ENCODE measurements at places on chromosomes 4 and X.

DNA sequence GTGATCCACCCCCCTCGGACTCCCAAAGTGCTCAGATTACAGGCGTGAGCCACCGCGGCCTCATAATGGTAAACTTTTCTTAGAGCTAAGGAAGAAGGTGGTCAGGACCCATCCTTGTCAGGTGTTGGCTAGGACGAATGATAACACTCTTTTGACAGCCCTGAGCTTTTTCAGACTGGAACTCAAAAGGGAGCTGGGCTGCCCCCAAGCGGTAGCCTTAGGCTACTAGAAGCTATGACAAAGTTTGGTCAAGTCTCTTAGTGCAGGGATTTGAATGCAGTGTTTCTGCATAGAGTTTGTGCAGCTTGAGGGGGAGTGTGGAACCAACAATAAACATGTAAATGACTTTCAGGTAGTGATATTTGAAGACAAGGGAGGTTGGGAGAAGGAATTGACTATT lies 11.8 kb upstream of the HSD17B10 start:
- DNase-seq: no peak

DNA sequence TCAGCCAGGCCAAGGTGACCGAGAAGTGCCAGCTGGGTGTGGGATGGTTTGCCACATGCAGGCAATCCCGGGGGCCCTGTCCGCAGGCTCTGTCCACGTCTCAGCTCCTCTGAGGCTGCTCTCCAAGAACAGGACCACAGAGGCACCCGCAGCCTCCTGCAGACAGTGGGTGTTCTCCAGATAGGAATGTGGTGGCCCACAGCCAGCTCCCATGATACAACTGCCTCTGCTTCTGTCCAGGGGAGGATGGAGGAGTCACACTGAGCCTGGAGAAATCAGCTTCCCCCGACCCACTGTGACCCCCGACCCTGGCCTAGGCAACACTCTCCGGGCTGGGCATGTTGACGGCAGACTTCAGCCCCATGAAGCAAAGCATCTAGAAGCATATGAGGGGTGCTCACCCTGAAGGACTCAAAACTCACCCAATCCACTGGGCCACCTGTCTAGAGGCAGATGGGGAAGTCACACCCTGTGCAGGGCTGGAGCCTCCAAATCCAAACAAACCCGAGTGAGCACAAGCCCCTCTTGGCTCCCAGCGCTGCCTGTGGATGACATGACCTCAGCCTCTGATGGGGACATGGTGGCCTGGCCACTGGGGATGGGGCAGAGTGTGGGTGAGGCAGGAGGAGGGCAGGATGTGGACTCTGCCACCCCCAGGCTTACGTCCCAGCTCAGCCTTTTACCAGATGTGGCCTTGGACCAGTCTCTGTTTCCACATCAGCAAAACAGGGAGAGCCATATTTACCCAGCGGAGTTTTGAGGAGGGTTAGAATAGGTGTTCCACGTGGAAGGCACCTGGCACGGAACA lies 102.3 kb downstream of the PSAPL1 start:
- no peak for DNase-seq

- no peak for DNase-seq
Measured at GRCh38 chr4:89800527-89801103, 36.3 kb downstream of the SNCA start.

- DNase-seq: no peak
Measured at GRCh38 chr4:101155368-101155767, 192.0 kb downstream of the PPP3CA start.

GRCh38 chrX:68098431-68098830 lies 334.9 kb downstream of the OPHN1 start:
- no peak for DNase-seq

GRCh38 chrX:69127466-69127865 lies 37.8 kb downstream of the PJA1 start:
- no peak for DNase-seq

DNA sequence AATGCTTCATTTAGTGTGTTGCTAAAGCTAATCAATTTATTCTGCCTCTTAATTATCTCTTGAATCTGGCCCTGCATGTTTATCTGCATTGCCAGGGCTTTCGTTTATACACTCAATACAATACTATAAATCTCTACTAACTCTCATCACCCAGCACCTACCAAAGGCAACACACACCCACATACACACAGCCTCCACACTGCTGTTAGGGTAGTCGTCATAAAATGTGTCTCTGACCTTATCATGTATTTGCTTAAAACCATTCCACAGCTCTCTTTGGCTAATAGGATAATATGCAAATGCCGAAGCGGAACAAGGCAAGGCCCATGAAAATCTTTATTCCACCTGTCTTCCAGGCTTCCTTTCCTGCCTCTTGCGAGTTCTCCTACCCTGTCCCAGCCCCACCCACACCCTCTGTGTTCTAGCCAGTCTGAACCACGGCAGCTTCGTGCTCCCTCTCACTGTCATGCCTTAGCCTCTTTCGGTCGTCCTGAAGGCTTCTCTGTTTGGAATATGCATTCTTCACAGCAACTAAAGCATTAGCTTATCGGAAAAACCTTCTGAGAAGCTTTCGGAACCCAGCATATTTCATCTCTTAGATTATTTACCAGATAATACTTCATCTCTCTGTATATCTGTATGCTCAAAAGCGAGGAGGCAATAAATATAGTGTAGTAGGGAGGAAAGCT lies 333.5 kb downstream of the TENM3 start:
- no peak for DNase-seq

GRCh38 chr4:119011607-119011988 lies 122.9 kb downstream of the SYNPO2 start:
- no peak for DNase-seq

- DNase-seq: no peak
Measured at GRCh38 chrX:40303256-40304077, 205.7 kb upstream of the BCOR start.

DNA sequence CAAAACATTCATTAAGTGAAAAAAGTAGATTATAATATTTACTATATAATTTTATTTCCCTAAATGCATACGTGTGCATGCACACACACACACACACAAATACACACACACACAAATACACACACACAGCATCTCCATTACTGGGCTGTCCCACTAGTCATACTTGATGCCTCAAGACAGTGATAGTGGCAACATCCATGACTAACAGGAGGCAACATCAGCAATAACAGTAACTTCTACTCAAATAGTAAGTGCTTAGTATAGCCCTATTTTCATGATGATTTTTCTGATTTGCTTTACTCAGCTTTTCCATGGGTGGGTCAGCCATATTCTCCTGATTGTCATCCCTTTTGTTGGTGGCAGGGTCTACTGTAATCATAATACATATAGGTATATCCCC lies 325.9 kb upstream of the TEX13C start:
- no peak for DNase-seq

GRCh38 chrX:98523521-98523920 lies 1639.8 kb downstream of the RPA4 start:
- DNase-seq: no peak

- DNase-seq: no peak
Measured at GRCh38 chrX:102154900-102155805, 624 bp downstream of the BEX5 start.

GRCh38 chr4:117327491-117327890 lies 242.1 kb upstream of the TRAM1L1 start:
- DNase-seq: no peak

GRCh38 chrX:24603191-24603590 lies 44.0 kb downstream of the PCYT1B start:
- DNase-seq: no peak

DNA sequence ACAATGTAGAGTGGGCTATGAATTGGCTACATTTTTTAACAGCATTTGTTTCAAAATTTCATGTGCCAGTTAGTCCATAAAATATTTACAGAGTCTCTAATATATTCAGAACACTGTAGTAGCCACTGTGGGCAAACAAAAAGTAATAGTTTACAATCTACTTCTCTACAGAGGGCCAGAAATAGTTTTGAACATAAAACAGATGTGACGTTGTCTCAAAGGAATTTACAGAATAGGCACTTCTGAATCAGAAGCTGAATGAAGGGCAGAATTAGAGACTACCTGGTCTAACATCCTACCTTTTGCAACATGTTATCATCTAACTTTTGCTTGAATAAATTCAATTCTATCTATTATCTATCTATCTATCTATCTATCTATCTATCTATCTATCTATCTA lies 811.9 kb upstream of the EPHA5 start:
- DNase-seq: no peak

DNA sequence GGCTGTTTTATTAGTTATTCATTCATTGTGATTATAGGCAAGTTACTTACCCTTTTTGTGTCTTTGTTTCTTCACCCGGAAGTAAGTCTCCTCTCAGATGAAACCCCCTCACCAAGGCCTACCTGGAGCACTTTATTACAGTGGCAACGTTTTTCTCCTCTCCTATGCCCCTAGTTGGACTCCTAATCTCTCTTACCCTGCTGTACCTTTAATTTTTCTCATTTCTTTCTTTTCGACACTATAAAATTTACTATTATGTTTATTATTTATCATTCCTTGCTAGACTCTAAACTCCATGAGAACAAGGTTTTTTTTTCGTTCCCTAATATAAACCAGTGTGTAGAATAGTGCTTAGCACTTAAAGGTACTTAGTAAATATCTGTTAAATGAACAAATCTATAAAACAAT lies 17.5 kb downstream of the STAP1 start:
- DNase-seq: no peak

DNA sequence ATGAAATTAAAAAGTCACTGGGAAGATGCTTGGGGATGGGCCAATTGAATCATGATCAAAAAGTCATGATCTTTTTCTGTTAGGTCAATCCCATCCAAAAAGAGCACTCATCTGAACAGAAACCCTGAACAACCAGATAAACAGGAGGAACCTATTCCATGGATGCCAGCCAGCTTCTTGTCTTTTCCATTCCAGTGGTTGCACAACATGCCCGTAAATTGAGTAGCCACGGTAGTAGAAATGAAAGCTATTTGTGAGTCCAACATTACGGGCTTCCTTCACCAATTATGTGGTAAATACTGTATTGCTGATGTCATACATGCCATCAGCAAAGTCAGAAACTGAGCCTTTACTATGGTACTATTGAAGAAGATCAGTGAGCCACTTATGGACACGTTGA lies 982.4 kb upstream of the HS3ST1 start:
- DNase-seq: no peak

DNA sequence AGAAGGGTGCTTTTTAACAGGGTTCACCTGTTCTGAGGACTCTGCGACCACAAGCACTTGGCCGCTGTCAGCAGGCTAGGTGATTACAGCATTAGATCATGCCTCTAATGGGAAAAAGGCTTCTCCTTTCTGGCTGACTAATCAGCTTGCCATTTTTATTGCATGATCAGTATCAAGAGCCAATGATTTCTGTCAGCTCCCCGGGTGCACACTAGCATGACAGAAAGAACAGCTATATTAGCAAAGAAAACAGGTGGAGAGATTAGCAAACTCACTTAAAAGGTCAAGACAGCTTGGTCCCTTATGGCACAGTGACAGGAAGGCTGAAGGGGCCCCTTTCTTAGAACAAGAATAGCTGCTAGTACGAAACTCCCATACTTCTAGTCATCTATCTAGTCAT lies 170.0 kb downstream of the SMIM20 start:
- no peak for DNase-seq

- no peak for DNase-seq
Measured at GRCh38 chr4:186190581-186191199, 677 bp upstream of the CYP4V2 start.
